Stimulated activated CD4-positive, alpha-beta T cell treated with anti-CD3 and anti-CD28 coated beads, Interleukin-12 subunit alpha, Interleukin-12 subunit beta, amount 100 ng/mL, for 4 hours (primary cell): ENCODE measurements at places on chromosomes 11 and 22.

- DNase-seq, result no peak
Measured at GRCh38 chr11:48081151-48082010, 101.0 kb downstream of the PTPRJ start.

GRCh38 chr11:12640926-12641849 lies 33.0 kb upstream of the TEAD1 start:
- no peak for DNase-seq

- peak; percentile 91 for DNase-seq
Measured at GRCh38 chr22:37244114-37244921, at the start of gene RAC2. RAC2 (minus strand) TSS chr22:37244269; CDS start chr22:37244148, 121 bp downstream.

- DNase-seq, result no peak
Measured at GRCh38 chr11:2099516-2100349, 39.5 kb downstream of the IGF2 start.

DNA sequence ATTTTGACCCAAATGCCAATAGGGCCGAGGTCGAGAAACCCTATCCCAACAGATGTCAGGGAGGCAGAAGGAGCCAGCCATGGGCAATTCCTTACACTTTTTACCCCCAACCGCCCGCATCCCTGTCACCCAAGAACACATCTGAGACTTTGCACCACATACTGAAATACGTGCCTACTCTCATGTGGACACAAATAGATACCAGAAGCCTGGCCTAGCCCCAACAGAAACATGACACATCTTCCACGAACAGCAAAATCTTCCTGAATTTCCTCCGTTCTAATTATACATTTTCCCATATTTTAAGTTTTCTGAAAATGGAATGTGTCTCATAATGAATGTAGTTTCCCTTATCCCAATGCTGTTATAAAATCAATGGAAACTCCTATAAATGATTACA lies 64.7 kb downstream of the SLC1A2 start:
- DNase-seq, result no peak

DNA sequence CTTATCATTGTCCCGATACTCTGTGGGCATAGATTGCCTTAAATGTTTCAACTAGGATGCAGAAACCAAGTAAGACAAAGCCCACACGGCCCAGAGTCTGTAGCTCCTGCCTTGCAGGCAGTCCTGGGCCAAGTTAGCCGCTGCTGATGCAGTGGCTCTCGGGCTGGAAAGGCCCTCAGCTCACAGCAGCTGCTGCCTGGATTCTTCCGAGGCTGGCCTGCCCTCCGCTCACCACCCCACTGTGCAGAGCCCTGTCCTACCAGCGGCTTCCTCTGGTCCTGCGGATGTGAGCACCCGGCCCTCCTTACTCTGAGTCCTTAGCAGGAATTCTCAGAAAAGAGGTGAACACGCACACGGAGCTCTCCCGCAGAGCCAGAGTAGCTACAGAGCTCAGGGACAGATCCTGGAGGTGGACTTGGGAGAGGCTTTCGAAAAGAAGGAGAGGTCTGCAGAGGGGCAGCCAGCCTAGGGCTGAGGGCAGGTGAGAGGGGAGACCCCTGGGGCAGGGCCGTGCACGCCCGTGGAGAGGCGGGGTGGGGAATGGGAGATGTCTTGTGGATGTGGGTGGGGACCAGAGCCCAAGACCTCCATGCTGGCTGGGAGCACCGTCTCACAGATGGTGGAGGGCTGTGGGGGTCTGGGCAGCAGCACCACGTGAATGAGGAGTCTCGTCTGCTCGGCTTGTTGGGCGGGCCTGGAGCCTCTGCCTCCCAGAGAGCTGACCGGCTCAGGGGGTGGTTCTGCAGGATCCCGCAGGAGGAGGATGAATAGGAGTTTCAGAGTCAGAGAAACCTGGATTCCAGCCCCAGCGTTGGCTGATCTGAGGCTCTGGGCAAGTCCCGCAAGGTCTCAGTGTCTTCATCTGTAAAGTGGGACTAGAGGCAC lies 117.4 kb upstream of the B3GAT1 start:
- DNase-seq, result no peak

DNA sequence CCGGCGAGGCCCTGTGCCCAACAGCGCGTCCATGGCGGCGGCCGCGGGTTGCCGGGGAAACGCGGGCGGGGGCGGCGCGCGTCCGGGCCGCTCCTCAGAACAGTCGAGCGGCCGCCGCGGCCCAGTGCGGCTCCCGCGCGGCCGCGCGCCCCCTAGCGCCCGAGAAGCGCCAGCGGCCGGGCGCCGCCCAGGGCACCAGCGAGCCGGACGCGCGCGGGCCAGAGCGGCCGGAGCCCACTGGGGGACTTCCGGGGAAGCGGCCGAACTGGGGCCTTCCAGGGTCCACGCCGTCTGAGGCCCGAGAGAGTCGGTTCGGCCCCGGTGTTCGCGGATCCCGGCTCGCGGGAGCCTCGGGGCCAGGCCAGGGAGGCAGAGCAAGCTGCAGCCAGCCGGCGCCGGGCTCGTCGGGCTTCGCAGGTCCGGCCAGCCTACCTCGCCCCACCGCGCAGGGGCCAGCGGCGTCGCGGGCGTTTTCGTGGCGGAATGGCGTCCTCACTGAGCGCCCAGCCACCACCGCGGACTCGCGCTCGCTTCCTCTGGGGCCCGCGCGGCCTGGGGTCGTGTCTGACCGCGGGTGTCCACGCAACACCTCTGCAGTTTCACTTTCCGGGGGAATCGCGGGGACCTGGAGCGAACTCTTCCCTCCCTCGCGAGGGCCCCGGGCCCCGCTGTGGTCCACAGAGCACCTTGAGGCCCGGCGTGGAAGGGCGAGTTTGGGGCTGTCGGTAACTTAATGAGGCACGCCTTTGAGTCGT lies at the start of gene DENND6B:
Gene DENND6B, minus strand, starts transcription at position 57 of the 755 bp plus-strand sequence. Its CDS starts 24 bp downstream, at position 33.
- DNase-seq, result peak; percentile 72

GRCh38 chr11:74626604-74627003 lies 34.2 kb downstream of the POLD3 start:
- DNase-seq, result no peak

DNA sequence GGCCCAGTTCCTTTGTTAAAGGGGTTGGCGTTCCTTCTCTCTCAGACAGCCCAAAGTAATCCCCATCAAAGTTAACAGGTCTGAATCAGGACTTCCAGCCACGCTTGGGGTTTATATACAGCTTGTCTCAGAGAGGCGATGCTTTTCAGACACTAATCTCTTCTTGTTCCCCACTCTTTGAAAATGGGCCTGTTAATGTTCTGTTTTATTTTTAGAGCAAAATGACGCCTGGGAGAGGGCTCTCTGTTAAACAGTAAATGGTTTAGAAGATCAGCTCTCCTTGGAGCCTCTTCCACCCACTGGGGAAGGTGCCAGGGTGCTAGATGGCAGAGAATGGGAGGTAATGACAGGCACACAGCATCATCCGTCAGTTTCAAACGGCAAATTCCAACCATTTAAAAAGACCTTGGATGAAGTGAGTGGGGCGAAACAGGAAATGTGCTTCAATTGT lies 235.9 kb upstream of the NARS2 start:
- no peak for DNase-seq

- no peak for DNase-seq
Measured at GRCh38 chr22:18952022-18952421, 15.9 kb upstream of the PRODH start.

DNA sequence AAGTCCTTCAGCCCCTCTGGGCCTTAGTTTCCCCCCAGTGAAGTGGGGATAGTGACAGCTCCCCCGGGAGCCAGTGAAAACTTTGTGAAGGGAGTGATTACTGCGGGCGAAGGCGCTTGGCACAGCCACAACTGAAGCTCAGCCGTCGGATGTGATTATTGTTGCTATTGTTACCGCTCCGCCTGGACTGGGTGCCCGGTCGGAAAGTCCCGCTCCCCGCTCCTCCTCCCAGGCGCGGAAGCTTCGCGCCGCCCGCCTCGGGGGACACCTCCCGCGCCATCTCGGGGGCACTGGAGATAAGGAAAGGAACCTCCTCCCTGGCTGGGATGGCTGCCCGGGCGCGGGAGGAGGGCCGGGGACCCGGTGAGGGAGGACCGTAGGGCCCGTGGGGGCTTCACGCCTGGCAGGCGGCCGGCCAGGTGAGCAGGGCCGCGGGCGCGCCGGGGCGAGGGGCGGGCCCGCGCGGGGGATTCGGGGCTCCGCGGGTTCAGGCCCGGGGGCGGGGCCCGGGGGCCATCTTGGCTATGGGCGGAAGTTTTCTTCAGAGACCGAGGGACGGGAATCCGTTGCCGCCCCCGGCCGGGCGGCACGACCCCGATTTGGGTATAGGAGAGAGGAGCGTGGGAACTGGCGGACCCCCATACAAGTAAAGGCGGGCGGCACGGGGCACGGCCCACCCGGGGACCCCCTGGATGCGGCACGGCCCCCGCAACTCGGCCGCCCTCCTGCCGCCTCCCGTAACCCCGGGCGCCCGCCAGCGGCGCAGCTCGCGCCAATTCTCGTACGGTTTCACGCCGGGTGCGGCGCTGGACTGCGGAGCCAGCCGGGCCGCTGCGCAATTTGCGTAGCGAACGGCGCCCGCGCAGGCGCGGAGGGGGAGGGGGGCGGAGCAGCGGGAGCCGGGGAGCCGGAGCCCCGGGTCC lies at the start of gene GPR137:
Gene GPR137, plus strand, starts transcription at position 887 of the 923 bp plus-strand sequence. CDS start 677 bp downstream, outside the sequence.
- peak; percentile 89 for DNase-seq

- DNase-seq, result no peak
Measured at GRCh38 chr11:67278135-67278938, 10.8 kb upstream of the ANKRD13D start.

GRCh38 chr22:38132136-38132535 lies 21.7 kb upstream of the BAIAP2L2 start:
- DNase-seq, result no peak

- DNase-seq, result no peak
Measured at GRCh38 chr22:42651134-42651533, 1.9 kb upstream of the CYB5R3 start.

GRCh38 chr11:62428871-62429560 lies 10.2 kb downstream of the SCGB1A1 start:
- DNase-seq, result no peak

DNA sequence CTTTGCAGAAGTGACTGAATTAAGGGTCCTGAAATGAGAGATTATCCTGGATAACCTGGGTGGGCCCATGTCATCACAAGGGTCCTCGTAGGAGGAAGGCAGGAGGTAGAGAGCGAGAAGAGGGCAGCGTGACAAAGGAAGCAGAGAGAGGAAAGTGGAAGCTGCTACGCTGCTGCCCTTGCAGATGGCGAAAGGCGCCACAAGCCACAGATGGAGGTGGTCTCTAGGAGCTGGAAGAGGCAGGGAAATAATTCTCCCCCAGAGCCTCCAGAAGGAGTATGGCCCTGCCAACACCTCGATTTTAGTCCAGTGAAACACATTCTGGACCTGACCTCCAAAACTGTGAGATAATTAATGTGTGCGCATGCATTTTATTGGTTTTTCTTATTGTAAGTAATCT lies 13.4 kb downstream of the TMEM184B start:
- DNase-seq, result no peak

DNA sequence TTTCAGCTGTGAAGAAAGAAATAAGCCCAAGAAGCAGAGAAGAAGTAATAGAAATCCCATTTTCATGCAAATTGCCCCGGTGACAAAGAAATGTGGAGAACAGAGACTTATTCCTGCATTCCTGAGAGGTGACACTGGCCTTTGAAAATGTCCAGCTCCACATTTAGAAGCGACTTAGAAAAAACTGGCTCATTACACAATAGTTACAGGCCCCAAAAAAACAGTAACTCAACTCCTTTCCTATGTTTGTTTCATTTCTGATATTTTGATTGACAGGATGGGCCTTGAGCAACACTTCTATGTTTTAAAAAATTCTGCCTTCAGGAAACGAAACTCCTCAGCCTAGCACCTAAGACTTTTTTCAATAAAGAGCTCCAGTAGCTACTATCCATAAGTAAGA lies 726.9 kb upstream of the TENM4 start:
- DNase-seq, result no peak

DNA sequence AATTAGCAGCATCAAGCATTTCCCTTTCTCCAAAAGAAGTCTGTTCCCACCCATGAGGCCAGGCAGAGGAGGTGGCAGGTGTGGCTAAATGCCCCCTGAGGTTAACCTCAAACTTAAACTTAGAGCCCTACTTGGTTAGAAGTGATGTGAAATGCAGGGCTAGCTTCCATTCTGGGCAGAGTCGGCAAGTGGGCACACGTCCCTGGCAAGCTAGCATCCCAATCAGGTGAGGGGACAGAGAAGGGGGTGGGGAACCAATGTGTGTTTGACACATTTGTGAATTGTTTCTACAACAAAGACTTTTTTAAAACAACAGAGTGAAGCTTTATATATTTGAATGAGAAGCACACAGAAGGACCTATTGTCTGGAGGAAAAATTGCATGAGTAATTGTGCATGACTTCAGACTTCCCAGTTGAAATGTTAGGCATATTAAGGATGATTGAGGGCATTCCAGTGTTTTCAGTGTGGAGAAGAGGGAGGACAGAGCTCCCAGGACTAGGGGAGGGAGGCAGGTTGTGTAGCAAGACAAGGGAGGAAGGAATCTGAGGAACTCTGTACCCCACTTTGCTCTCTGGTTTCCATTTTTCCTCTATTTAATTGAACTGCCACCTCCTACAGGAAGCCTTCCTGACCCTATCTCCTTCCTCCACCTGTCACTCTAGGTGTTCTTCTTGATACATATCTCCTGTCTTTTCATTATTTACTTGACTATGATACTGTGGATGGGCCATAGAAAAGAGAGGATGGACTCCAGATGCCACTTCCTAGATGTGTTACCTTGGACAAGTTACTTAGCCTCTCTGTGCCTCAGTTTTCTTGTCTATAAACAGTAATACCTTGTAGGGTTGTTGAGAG lies 83.3 kb upstream of the PICALM start:
- DNase-seq, result no peak

GRCh38 chr11:112249871-112250610 lies 10.6 kb downstream of the PLET1 start:
- no peak for DNase-seq

- DNase-seq, result no peak
Measured at GRCh38 chr11:47488111-47488510, 39.2 kb upstream of the RAPSN start.

DNA sequence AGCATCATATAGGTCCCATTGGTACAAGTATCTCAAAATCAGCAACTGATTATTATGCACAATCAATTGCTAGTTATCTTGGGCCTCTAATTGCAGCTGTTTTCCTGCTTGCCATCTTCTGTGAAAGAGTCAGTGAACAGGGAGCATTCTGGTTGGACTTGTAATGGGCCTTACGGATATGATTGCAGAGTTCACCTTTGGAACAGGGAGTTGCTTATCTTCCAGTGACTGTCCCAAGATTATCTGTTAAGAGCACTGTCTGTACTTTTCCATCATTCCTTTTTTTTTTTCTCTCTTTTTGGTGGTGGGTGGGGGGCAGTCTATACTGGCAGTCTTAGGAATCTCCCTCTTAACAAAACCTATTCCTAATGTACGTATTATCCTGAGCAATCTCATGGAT lies 17.8 kb downstream of the OR8G5 start:
- no peak for DNase-seq

DNA sequence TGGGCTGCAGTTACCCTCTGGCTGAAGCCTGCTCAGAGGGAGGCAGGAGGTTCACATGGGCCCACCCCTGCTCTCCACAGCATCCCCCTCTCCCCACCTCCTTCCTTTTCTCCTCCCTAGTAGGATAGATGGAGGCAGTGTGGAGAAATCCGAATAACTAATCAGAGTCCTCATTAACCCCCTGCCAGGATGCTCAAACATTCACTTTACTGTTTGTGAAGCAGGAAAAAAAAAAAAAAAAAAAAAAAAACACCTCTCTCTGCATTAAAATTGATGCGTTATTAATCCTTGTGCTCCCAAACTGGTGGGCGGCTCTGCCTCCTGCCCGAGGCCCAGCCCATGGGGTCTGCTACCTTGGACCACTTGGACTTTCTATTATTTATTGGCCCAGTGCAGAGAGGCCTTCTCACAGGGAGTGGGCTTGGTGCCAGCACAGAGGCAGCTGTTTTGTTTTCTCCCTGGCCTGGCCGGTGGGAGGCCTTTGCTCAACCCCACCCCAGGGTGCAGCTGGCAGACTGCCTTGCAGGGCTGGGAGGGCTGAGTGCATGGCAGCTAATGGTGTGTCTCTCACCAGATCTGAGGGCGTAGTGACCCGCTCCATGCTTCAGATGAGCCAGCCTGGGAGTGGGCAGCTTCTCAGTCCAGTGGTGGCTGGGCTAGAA lies 150.7 kb downstream of the PKNOX2 start:
- DNase-seq, result no peak
